H1 (cell line): ENCODE measurements at places on chromosomes 3 and 15. TPM values are rescaled to one million over a fixed set of nuclear protein-coding genes. Genes with fewer than 3 reads are reported as not detected.

The RYR3 gene
- 0.46 and 3.4 TPM in 2 replicates for total RNA-seq

The TTC23 gene
- total RNA-seq, result 16.0 and 23.0 TPM in 2 replicates

The CBLB gene
- 26.0 and 32.6 TPM in 2 replicates for total RNA-seq

The CACNA1D gene
- total RNA-seq, result 1.9 and 2.9 TPM in 2 replicates

The TFG gene
- total RNA-seq, result 81.9 and 84.2 TPM in 2 replicates

The BLM gene
- total RNA-seq, result 45.6 and 46.7 TPM in 2 replicates

The MAP2K5 gene
- total RNA-seq, result 13.8 and 15.8 TPM in 2 replicates

DNA sequence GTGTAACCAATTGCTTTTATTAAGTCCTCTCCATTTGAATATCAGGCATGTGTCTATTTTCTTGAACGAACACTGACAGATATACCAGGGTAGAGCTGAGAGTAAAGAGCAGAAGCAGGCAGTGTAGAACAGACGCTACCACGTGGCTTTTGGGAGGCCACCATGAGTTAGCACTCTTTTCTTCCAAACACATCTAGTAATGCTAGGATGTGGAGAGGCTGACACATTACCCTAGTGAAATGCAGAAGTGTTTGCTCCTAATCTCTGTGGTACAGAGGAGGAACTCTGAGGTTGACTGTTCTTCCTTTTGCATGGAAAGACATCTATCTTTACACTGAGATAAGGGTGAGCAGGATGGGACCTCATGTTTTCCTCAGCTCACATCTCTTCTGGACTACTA, 216.3 kb downstream of the SATB1 start:
- H3K36me3 ChIP-seq, result no peaks in the 10 kb centered on the region
- no peaks in the 10 kb centered on the region for H3K4me1 ChIP-seq
- H3K27me3 ChIP-seq, result no peaks in the 10 kb centered on the region
- DNase-seq, result no peak
- H3K4me3 ChIP-seq, result no peak overlapping the region

- no peak for DNase-seq
- H3K27me3 ChIP-seq, result no peaks in the 10 kb centered on the region
- peaks cover 2% of the 10 kb centered on the region; the same call in 1 of the 2 replicates for H3K4me1 ChIP-seq
- no peak overlapping the region for H3K4me3 ChIP-seq
Observed at GRCh38 chr3:2784627-2785026, 325.5 kb downstream of the IL5RA start.

DNA sequence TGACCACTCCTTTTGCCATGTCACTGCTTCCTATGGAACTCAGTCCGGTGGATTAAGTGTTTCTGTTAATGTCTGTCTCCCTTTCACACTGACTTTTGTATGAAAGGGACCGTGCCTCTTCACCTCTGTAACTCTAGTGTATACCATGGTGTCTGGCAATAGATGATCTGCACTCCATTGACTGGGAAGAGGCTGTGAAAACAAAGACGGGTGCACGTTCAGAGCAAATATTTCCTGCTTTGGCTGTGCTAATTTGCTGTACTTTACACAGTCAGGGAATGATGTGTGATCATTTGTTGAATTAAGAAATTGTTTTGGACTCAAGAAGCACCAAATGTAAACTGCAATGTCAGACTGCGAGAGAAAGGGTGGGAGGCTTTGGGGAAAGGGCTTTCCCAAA, 315.2 kb downstream of the RORA start:
- no peak for DNase-seq
- H3K27me3 ChIP-seq, result no peaks in the 10 kb centered on the region
- H3K4me1 ChIP-seq, result peaks cover 13% of the 10 kb centered on the region
- no peak overlapping the region for H3K27ac ChIP-seq
- no peak overlapping the region for H3K4me3 ChIP-seq

DNA sequence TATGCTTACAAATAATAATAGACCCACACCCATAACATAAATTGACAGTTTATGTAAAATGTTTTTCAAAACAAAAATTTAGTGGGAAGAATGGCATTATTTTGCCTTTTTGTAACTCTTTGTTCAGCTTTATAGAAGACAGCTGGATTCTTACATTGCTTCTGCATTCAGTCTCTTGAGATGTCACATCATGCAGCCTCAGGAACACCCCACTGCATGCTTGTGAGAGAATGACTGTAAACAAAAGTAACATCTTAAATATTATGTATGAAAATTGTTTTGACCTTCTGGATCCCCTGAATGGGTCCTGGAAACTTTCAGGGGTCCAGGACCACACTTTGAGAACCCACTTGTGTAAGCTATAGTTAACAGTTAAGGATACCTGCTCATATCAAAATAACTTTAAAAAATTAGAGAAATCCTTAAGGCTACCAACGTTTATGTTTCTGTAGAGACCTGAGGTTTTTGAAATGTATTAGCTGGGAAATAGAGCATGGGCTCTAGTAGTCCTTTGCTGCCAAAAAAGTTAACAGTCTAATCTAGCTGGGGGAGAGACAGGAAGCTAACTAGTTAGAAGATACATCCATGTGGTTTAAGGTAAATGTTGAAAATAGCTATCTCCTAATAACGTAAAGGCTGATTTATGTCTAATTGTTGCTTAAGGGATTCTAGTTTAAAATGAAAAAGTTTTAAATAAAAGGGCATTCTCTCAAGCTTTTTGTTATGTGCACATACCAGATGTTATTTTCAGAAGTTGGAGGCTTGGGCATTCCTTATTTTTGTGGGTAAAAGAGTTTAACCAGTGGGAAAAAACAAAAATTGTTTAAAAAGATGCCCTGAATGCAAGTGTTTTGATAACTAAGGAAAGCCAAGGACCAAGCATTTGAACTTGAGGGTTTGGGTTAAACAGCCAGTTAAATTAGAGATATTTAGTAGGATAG, 3.8 kb downstream of the USP3 start:
- no peak overlapping the region for H3K27ac ChIP-seq
- no peak overlapping the region for H3K4me3 ChIP-seq
- H3K36me3 ChIP-seq, result no peaks in the 10 kb centered on the region

GRCh38 chr15:71747128-71748083, 62.9 kb upstream of the NR2E3 start:
- no peak overlapping the region for H3K4me3 ChIP-seq
- no peaks in the 10 kb centered on the region for H3K4me1 ChIP-seq
- H3K36me3 ChIP-seq, result no peaks in the 10 kb centered on the region
- H3K27me3 ChIP-seq, result no peaks in the 10 kb centered on the region

DNA sequence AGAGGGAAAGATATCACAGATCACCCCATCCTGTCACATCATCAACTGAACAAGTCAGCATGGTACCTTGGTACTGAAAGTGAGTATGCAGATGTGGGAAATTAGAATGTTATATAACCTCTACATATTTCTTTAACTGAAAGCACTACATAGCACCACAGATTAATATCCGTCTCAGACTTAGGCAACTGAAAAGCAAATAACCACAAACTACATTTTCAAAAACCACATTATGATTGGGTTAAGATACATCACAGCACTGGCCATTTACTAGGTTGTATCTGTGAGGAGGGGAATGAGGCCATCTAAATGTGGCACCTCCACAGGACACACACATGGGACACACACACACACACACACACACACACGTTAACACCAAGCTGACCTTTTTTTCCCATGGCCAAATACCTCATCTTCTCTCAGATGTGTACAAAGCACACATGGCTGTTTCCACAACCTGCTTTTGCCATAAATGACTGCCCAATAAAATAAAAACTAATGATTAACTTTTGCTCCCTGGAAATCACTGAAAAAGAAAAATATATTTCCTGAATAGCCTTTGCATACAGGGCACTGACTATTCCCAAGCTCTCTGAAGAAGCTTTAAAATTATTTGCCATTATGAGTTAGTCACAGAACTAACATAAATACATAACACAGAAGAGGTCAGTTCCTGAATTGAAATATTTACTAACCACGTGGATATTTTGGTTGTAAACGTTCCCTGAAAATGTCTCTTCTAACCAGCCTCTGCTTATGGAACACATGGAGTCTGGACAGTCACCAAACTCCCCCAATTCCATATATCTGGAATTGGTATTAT, 60.1 kb downstream of the SUMF1 start:
- DNase-seq, result no peak
- H3K27ac ChIP-seq, result no peak overlapping the region
- no peaks in the 10 kb centered on the region for H3K27me3 ChIP-seq
- no peak overlapping the region for H3K4me3 ChIP-seq

GRCh38 chr3:9553948-9554513, 409 bp upstream of the LHFPL4 start:
- peaks cover 5% of the 10 kb centered on the region for H3K4me1 ChIP-seq
- H3K4me3 ChIP-seq, result peak overlapping the region; percentile 64
- H3K27me3 ChIP-seq, result no peaks in the 10 kb centered on the region
- no peak overlapping the region for H3K27ac ChIP-seq
- no peak for DNase-seq

DNA sequence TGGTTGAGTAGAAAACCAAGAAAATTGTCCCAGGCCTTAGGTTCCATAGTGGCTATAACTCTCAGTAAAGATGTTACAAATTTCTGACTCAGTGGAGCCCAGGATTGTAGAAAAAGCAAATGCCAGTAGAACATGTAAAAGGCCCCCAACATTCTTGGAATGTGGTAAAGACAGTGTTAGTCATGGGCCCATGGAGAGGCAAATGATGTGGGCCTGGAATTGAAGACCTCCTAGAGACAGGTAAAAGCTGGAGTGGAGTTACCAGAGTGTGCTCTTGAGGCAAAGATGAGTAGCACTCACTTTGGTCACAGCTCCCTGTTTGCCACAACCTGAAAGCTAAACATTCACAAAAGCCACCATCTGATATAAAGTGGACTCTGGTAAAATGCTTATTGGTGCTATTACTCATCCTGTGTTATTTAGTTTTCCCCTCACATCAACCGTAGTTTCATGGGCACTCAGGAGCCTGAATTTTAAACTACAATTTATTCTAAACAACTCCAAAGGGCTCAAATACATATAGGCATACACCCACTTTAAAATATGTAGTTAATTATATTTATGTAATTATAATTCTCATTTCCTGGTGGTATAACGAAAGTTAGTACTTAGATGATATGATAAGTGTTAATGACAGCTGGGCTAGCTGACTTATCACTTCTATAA, 359.6 kb upstream of the NECTIN3 start:
- peaks cover 14% of the 10 kb centered on the region; the same call in 1 of the 2 replicates for H3K4me1 ChIP-seq
- no peak for DNase-seq
- no peaks in the 10 kb centered on the region for H3K27me3 ChIP-seq
- H3K36me3 ChIP-seq, result no peaks in the 10 kb centered on the region
- H3K27ac ChIP-seq, result peak overlapping the region; percentile 62

GRCh38 chr15:46576646-46577395, 942.0 kb downstream of the SQOR start:
- no peak overlapping the region for H3K27ac ChIP-seq
- H3K36me3 ChIP-seq, result no peaks in the 10 kb centered on the region
- H3K27me3 ChIP-seq, result no peaks in the 10 kb centered on the region
- peaks cover 3% of the 10 kb centered on the region for H3K4me1 ChIP-seq
- DNase-seq, result no peak

- no peaks in the 10 kb centered on the region for H3K4me1 ChIP-seq
- DNase-seq, result no peak
- H3K4me3 ChIP-seq, result no peak overlapping the region
- H3K36me3 ChIP-seq, result no peaks in the 10 kb centered on the region
- H3K27ac ChIP-seq, result no peak overlapping the region
Observed at GRCh38 chr3:45787551-45787950, 8.8 kb downstream of the SLC6A20 start.

GRCh38 chr3:123201223-123201556, 553 bp upstream of the SEC22A start:
- no peaks in the 10 kb centered on the region for H3K36me3 ChIP-seq
- no peak for DNase-seq
- no peaks in the 10 kb centered on the region for H3K27me3 ChIP-seq
- peak overlapping the region; percentile 42 for H3K27ac ChIP-seq
- H3K4me1 ChIP-seq, result peaks cover 2% of the 10 kb centered on the region
- H3K4me3 ChIP-seq, result peak overlapping the region; percentile 88

- no peak overlapping the region for H3K4me3 ChIP-seq
- DNase-seq, result no peak
- H3K27ac ChIP-seq, result no peak overlapping the region
- peaks cover 8% of the 10 kb centered on the region for H3K27me3 ChIP-seq
- H3K36me3 ChIP-seq, result no peaks in the 10 kb centered on the region
Observed at GRCh38 chr15:56891852-56892440, 26.5 kb upstream of the TCF12 start.

DNA sequence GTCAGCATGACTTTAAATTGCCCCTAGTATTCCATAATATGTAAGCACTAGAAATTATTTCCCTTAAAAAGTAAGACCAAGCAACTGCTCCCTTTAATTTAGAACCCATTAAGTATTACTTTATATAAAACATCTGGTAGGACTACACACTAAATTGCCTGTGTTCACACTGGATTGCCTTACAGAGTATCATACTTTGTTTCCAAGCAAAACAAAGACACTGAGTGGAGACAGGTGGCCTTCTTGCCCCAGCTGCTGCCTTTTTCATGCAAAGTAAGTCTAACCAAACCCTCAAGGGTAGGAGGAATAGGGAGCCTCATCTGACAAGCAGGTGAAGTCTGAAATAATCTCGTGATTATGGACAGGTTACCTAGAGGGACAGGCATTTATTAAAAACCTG, 87.3 kb downstream of the PEX5L start:
- H3K27me3 ChIP-seq, result no peaks in the 10 kb centered on the region
- H3K36me3 ChIP-seq, result no peaks in the 10 kb centered on the region
- no peak for DNase-seq
- H3K27ac ChIP-seq, result no peak overlapping the region

DNA sequence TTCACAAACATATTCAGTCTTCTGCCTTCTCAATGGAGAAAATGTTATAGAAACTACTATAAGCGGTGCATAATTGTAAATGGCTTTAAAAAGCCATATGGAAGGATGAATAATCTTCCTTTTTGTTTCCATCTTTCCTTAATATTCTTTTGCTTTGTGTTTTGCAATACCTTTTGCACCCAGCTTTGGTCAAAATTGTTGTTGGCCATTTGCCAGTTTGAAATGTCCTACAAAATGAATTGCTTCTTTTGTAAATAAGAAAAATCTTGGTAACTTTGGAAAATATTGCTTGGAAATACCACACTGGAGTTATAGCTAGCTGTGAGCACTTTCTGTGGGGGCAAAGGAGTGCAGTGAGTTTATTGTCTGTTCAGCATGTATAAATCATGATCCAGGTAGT, 93.5 kb upstream of the NR2F2 start:
- no peaks in the 10 kb centered on the region for H3K36me3 ChIP-seq
- no peaks in the 10 kb centered on the region for H3K27me3 ChIP-seq
- no peak for DNase-seq
- H3K27ac ChIP-seq, result no peak overlapping the region
- no peaks in the 10 kb centered on the region for H3K4me1 ChIP-seq

DNA sequence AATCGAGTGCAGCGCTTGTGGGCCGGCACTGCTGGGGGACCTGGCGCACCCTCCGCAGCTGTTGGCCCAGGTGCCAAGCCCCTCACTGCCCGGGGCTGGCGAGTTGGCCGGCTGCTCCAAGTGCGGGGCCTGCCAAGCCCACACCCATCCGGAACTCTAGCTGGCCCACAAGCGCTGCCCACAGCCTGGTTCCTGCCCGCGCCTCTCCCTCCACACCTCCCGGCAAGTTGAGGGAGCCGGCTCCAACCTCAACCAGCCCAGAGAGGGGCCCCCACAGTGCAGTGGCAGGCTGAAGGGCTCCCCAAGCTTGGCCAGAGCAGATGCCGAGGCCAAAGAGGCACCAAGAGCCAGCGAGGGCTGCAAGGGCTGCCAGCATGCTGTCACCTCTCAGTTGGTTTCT, 73.4 kb downstream of the PLXNA1 start:
- H3K36me3 ChIP-seq, result no peaks in the 10 kb centered on the region
- no peak overlapping the region for H3K27ac ChIP-seq
- DNase-seq, result no peak
- H3K4me1 ChIP-seq, result no peaks in the 10 kb centered on the region; the same call in 1 of the 2 replicates
- no peak overlapping the region for H3K4me3 ChIP-seq
- no peaks in the 10 kb centered on the region for H3K27me3 ChIP-seq

- H3K27ac ChIP-seq, result no peak overlapping the region
- H3K36me3 ChIP-seq, result no peaks in the 10 kb centered on the region
- H3K4me3 ChIP-seq, result no peak overlapping the region
- DNase-seq, result no peak
- no peaks in the 10 kb centered on the region for H3K27me3 ChIP-seq
Observed at GRCh38 chr3:177835917-177836316, 638.6 kb upstream of the TBL1XR1 start.
